ENCODE measurements at places on chromosomes 16 and 17.

DNA sequence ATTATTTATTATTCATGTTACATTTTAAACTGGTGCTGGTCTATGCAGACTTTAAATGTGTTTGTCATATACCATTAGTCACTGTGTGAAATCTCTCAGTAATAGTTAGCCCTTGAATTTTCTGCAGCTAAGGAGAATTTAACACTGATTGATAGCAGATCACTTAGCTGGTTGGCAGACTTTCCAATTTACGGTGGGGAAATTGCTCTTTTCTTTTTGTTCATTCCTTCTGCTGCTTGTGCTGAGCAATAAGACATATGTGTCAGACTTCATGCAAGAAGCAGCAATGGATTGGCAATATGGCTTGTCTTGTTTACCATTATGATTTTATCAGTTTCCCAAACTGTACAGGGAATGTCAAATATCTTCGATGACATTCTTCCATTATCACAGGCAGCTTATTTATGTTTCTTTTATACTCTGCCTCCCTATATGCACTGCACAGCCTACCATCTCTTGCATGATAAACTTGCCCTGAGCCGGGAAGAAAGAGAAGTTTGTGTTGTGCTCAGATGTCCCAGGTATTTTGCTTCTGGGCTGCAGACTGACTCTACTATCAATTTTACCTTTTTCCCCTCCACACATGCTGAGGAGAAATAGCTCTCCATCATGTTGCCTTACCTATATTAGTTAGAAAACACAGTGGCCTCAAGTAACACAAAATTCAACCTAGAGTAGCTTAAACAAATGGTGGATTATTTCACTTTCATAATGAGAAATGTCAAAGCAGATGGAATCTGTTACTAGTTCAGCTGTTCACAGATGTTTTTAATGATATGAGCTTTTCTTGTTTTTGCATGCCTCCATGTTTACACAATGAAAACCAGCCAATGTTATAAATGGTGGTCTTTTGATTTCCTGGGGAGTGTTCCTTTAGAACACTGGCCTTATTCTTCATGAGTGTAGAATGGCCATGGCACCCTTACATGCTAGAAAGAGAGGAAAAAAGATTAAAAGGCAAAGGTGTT is 968.1 kb upstream of the GOT2 start:
- no peak for DNase-seq

GRCh38 chr17:48567209-48567608 is 10.9 kb downstream of the HOXB4 start:
- no peak for DNase-seq

GRCh38 chr17:50048988-50049387 is 6.9 kb upstream of the ITGA3 start:
- no peak for DNase-seq

DNA sequence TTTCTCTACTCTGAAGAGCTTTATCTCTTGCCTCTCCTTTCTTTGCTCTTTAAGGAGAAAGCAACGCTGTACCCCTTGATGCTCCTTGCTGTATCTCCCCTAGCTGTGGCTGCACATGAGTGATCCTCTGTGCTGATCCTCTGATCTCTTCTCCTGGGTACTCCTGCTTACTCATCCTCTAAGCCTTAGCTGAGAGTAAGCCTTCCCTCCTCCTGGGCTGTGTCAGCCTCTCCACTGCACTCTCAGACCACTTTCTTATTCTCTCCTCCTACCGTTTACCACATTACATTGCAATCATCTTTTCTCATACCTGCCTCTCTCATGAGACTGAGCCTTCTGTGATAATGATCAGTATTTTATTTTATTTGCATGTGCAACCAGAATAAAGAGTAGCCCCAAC is 25.1 kb downstream of the SOX9 start:
- DNase-seq: no peak

DNA sequence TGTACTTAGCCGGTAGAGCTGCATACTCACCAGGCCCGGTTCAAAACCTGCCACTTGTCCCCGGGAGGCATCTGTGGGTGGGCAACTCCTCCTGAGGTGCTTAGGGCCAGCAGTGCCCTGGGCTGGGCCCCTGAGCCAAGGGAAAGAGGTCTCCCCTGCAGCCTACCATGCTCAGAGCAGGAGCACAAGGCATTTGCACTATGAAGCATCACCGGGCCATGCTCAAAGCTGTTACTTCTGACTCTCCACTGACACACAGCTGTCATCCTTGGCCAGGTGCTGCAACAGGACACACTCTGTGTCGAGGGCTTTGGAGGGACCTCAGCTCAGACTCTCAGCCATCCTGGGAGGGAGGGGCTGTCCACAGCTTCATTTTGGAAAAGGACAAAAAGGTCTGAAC is 37.2 kb downstream of the SLC38A8 start:
- no peak for DNase-seq

- no peak for DNase-seq
These were observed 163.3 kb downstream of the PRKCA start for GRCh38 chr17:66465701-66466100.

GRCh38 chr17:6269478-6269877 is 165.4 kb downstream of the AIPL1 start:
- DNase-seq: no peak

DNA sequence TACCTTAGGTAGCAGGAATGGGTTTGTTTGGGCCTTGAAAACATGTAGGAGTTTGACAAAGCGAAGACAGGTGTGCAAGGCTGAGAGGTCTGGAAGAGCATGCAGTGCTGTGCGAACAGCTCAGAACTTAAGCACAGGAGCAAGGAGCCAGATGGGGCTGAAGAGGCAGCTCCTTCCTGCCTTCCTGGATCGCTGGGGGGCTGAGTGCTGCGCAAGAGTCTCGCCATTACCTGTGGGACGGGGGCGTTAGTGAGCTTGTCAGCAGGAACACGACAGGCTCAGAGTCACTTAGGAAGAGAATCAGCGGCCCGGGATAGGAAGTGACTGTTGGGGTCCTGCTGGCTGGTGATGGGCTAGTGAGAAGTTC is 464 bp upstream of the MRM1 start:
- DNase-seq: no peak

- no peak for DNase-seq
These were observed 19.7 kb downstream of the MEAK7 start for GRCh38 chr16:84484579-84485254.

- DNase-seq: no peak
These were observed 45.8 kb downstream of the SYT17 start for GRCh38 chr16:19213885-19214284.

DNA sequence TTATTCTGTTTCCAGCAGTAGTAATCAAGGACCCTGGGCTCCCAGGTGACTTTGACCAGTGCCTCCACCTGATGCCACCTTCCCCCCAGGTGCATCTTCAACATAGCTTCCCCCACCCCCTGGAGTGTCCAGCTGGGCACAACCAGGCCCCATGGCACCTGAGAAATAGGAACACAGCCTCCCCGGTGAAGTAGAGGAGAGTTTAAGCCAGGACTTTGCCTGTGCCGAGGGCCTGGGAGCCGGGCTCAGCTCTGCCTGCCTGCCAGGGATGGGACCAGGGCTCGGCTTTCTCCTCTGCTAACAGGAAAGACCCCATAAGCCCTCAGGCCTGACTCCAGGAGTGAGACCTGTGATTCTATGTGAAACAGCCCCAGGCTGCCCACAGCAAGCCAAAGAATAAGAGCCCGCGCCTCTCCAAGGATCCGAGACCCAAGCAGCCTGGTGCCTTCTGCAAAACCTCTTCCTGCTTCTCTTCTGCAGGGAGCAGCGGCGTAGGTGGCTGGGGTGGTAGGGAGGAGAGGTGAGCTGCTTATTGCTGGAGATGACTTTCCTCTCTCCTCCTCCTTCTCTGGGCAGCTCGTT is 16.4 kb upstream of the RBFOX3 start:
- no peak for DNase-seq

DNA sequence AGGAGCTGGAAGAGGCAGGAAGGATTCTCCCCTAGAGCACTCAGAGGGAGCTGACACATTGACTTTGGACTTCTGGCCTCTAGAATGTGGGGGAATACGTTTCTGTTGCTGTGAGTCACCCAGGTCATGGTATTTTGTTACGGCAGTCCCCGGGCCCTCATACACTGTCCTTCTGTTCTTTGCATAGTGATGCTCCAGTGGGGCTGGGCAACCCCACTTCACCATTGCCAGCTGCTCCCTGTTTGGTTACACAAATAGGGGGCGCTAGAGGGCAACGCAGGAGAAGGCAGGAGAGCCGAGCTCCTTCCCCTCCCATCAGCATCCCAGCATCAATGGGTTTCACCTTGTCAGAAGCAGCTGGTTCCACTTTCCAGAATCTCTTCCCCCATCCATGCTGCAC is 257.7 kb upstream of the FOXF1 start:
- DNase-seq: no peak

- DNase-seq: no peak
These were observed 99.6 kb downstream of the SOCS1 start for GRCh38 chr16:11156401-11156800.

DNA sequence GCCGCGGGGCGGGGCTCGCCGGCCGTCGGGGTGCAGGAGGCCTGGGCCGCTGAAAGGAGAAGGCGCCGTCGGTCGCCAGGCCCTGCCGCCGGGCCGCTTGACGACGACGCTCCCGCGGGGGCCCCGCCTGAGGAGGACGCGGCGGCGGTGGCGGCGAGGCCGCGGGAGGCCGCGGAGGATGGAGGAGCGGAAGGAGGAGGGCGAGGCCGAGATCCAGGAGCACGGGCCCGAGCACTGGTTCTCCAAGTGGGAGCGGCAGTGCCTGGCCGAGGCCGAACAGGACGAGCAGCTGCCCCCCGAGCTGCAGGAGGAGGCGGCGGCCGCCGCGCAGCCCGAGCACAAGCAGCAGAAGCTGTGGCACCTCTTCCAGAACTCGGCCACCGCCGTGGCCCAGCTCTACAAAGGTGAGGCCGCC is 430 bp downstream of the HAPSTR1 start:
- DNase-seq: no peak

GRCh38 chr17:44359458-44360143 is 4.1 kb downstream of the FAM171A2 start:
- DNase-seq: no peak

GRCh38 chr17:4503283-4504025 is 4.8 kb downstream of the SPNS2 start:
- no peak for DNase-seq

DNA sequence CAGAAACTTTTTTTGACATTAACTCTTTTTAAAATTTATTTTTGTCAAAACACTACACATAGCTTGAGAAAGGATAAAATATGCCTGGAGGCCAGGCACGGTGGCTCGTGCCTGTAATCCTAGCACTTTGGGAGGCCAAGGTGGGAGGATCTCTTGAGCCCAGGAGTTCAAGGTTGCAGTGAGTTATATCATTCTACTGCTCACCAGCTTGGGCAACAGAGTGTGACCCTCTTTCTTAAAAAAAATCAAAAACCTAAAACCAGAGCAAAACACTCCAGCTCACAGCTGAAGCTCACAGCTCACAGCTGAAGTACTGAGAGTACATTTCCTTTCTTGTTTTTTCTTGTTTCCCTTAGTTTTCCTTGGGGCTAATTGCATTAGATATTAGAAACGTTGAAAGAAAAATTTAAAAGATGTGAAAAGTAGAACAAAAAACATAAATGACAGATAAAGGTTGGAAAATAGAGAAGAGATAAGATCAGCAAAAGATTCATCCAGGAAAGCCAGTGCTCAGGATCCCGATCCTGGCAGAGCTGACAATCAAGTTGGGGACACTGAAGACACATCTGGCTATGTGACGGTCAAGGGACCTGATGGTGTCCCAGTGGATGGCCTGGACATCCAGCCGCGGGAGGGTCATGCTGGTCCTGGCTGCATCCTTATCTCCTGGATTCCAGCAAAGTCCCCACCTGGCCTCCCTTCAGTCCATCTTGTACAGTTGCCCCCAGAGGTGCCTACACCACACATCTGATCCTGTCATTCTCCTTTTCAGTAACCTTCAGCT is 9.8 kb downstream of the CHST6 start:
- DNase-seq: no peak

- DNase-seq: no peak
These were observed 3.1 kb upstream of the CORO7 start for GRCh38 chr16:4419402-4419959.

DNA sequence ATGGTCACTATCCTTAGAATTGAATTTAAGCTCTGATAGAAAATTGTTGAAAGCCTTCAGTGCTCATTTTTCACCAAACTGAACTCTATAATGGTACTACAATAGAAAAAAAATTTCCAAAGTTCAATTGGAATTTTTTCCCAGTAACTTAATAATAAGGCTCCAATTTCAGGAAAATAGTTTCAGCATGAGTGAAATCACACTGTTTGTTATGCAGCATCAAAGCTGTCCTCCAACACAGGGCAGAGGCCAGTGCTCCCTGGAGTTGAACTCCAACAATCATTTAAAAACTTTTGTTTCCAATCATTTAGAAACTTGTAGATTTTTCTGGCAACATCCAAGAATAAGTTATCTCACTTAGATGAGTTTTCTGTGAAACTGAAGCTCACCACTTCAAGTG is 103.1 kb upstream of the HSBP1 start:
- no peak for DNase-seq

- DNase-seq: no peak
These were observed 44.1 kb downstream of the CRLF3 start for GRCh38 chr17:30780343-30780742.

DNA sequence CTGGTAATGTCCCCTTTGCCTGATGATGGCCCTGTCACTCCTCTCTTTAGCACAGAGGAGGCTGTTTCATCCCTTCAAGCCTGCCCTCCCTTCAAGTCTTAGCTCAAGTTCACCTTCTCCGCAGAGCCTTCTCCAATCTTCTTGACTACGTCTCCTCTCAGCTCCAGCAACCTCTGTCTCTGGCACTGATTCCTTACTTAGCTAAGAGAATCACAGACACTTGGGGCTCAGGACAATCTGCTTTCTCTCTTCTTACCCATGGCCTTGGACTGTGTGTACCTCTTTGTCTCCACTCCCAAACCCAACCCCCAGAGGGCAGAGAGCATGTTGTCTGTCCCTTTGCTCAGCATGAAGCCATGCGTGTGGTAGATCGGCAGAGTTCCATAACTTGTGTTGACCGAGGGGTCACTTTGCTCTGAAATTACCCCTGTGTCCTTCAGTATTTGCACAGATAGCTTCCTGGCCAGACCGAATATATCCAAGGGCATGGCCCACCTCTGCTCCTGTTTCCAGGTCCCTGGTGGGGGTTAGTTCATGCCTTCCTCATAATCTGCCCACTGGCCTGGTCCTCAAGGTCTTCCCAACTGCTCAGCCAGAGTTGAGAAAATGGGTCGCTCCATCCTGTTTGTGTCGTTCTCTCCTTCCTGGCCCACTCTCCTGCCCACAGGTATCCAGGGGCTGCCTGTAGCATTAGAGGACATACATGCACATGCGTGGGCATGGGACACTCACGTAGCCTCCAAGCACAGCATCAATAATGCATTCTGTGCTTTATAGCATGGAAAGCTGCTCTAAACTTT is 41.6 kb downstream of the MAPT start:
- DNase-seq: no peak

GRCh38 chr17:42438600-42439567 is 15.8 kb upstream of the CAVIN1 start:
- no peak for DNase-seq

- DNase-seq: no peak
These were observed 215.5 kb downstream of the MRTFB start for GRCh38 chr16:14286368-14287230.

- DNase-seq: no peak
These were observed 101.6 kb downstream of the MSI2 start for GRCh38 chr17:57357830-57358430.

- DNase-seq: no peak
These were observed 26.2 kb upstream of the TXNDC11 start for GRCh38 chr16:11768849-11769248.

- no peak for DNase-seq
These were observed 37.1 kb downstream of the FANCA start for GRCh38 chr16:89779231-89779908.
